NB4 (cell line): ENCODE measurements at places on chromosomes 7 and 10.
A peak's percentile ranks its signal among the peaks of the same experiment; 100 is the strongest.

DNA sequence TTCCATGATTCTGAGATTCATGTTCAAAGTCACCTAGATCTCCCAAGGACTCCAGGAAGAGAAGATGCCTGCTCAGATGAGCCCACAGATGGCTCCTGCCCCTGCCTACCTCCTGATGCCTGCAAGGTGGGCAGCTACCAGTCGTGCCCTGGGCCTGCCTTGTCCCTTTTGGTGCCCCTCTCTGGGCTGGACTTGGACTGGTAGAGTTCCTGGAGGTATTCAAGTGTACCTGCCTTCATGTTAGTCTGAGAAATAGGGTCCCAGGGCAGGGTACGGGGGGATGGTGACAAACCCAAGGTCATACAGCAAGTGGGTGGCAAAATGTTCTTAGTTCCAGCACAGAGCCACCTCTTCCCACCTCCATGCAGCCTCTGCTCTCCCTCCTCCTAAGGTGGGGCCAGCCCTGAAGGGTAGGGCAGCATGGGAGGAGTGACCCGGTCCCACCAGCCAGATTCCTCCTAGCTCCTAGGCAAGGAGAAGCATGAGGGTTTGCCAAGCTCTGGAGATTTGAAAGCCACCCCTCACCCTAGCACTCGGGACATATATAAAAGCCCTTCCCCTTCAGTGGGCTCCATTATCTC is 80.8 kb upstream of the UNC5B start:
- no peak for DNase-seq

GRCh38 chr10:18565006-18565405 is 86.4 kb downstream of the NSUN6 start:
- no peak for DNase-seq

DNA sequence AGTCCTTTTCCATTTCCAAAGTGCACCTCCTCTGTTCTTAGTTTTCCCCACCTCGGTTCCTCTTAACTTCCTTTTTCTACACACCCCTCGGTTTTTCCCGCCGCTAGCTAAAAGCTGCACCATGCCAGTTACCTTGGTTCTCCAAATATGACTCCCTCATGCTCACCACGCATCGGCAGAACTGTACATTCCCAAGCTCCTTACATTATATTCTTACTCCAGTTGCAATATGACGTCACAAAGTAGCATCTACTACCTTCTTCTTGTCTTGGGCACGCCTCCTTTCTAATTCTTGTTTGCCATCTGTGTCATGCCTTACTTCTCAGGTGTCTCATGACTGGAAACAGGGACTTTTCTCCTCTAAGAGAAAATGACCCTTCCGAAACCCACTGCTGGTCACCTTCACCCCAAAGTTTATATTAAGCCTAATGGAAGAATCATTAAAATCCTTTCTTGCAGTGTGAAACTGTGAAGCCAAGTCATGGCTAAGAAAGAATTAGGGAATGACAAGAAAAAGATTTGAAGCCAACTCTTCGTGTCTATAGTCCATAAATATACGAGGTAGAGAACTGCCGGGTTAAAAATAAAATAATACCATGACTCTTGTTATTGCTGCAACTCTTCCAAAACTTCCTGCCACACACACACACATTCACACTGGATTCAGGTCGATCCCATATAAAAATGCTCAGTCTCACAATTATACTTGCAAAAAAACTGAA is 1.7 kb downstream of the ESYT2 start:
- DNase-seq = peak; percentile 83

- DNase-seq = no peak
These were observed 74.2 kb downstream of the EZH2 start for GRCh38 chr7:148809856-148810255.

GRCh38 chr10:58400609-58401008 is 15.4 kb downstream of the TFAM start:
- DNase-seq = no peak

DNA sequence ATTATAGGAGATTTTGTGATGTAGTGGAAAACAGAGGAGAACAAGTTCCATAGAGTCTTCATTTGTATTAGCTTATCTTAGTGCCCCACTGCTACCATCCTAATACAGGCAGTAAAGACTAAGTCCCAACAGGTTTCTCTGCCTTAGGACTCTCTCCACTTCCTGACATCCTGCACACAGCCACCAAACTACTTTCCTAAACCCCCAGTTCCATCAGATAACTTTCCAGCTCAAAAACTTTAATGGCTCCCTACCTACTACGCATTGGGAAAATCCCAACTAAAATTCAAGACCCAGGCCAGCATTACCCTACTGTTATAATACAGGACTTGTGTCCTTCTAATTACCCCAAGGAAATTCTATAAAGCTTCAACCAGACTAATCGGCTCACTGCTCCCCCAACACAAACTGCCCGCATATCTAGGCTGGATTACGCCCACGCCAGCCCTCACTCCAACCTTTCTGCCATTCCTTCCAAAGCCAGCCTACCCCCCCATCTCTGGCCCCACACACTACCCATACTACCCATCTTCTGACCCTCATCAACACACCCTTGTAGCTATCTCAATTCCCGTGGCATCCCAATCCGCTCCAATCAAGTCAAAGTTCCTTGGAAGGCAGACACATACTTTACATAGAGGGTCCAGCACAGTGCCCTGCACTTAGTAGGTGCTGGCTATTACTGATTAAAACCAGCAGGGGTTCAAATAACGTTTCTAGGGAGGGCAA is 1.4 kb downstream of the IDE start:
- peak; percentile 15 for DNase-seq

- DNase-seq = no peak
These were observed 147.1 kb downstream of the LYZL1 start for GRCh38 chr10:29435809-29436501.

DNA sequence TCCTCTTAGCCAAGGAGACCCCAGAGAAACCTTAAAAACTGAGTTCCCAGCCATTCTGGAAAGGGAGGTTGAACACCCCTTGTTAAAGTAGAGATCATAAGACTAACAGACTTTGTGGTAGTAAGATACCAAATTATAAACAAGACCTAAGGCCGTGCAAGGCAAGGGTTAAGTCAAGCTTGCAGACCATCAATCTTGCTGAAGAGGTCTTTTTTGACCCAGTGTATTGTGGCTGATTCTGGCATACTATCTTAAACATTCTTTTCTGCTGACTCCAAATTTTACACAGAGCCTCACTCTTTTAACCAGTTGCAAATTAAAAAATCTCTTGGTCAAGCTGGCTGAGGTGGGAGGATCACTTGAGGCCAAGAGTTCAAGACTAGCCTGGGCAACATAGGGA is 1.2 kb upstream of the TBRG4 start:
- no peak for DNase-seq

DNA sequence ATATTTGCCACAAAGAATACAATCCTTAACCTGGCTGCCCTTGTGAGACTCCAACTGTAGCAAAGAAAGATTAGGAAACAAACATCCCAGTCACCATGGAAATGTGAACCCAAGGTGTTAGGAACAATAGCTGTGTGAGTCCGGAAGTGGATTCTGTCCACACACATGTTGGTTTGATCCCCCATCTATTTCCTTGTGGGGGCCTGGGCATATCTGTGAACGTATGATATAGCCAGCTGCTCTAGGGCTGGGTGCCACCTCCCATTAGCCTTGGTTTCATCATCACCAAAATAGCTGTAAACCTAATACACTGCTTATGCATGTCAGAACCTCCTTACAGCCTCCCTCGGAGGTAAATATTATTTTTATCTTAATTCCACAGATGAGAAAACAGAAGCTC is 26.4 kb downstream of the GRK5 start:
- DNase-seq = no peak

DNA sequence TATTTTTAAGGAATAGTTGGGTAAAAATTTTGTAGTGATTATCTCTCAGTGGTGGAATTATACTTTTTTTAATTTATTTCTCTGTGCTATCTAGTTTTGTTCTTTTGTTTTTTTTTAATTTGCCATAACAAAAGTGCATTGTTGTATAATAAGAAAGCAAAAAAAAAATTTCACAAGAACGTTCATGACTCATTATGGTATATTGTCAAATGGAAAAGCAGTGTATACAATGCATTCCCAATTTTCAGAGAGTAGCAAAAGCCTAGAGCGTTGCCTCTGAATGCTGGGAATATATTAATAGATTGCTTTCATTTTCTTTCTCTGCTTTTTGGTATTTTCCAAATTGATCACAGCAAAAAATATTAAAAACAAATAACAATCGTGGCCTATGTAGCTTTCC is 46.3 kb upstream of the GPAM start:
- no peak for DNase-seq

- DNase-seq = no peak
These were observed 124.1 kb upstream of the AGK start for GRCh38 chr7:141427134-141427533.

DNA sequence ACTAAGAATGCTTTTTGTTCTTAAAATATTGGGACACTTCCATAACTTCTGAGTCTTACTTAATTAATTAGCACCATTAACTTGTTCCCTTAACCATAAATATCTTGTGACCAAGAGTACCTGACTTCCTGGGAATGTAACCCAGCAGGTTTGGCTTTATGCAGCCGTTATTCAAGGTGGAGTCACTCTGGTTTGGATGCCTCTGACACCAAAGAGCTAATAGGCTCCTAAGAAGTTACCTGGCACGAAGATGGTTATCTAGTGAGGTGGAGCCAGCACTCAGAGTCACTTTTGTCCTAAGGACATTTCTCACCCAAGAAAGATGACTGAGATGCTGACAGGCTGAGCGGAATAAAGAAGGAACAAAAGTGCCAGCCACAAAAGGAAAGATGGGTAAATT is 172.3 kb downstream of the C1GALT1 start:
- no peak for DNase-seq

DNA sequence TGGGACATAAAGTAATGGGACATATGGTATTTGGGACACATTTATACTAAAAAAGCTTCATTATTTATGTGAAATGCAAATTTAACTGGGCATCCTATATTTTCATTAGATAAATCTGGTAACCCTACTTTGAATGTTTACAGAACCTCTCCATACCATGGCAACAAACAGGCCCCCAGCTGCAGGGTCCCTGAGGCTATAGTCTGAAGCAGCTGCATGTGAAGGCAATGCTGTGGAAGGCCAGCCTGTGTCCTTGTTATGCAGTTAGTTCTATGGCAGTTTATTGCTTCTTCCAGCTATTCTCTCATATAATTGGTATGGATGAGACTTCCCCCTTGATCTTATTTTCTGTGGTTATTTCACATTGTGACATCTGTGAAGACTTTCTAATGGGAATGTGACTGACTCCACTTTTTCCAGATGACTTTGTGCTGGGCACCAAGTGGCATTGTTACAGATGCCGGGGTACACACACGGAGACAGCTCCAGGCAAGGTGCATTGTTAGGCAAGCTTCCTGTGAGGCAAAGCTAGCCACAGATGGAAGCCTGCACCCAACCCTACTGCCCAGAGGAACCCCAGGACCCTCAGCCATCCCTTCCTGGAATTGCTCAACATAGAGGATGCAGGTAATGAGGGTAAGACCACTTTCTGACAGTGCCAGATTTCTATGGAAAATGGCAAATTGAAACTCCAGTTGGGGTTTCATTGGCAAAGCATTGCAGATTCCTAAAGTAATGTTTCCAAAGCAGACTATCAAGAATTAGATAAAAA is 49.5 kb upstream of the ADAM12 start:
- DNase-seq = no peak

DNA sequence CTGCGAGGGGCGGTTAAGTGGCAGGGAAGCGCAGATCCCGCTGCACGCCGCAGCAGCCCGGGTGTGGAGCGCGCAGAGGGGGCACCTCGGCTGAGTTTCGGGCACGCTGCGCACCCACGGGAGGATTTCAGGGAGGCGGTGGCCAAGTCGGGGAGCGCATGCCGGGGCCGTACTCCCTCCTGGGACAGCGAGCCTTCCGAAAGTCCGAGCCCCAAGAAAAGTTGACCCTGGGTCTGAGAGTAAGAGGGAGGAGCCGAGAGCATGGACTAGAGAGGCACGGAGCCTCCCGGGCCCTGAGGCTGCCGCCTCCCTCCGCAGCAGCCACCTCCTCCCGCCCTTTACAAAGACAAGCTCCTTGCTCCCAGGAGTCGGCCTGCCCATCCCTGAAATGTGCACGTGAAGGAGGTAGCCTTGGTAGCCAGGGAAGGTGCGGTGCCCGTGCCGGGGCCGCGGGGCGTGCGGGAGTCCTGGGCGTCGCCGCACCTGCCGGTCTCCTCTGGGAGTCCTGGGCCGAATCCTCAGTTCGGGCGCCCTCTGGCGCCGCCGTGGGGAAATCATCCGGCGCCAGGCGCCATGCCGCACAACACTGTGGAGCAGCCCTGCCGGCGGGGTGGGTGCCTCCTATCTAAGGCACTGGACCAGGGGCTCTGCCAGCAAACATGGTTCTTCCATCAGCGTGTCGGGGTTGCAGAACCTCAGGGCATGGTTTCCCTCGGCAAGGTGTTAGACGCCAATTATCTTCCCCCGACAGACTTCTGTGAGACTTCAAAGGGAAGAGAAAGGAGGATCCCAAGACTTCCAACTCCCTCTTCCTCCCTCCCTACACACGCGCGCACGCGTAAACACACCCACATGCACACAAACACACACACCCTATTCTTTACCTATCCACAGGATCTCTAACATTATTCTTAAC is 104.0 kb downstream of the TRIL start:
- DNase-seq = peak; percentile 70

GRCh38 chr7:47818796-47819606 is 129.3 kb downstream of the PKD1L1 start:
- DNase-seq = peak; percentile 72

GRCh38 chr7:17279061-17279460 is 19.4 kb upstream of the AHR start:
- DNase-seq = no peak
